B cell (primary cell): ENCODE measurements at places on chromosomes 3 and 15.

GRCh38 chr15:91158415-91159394, 58.6 kb downstream of the SV2B start:
- DNase-seq = no peak

DNA sequence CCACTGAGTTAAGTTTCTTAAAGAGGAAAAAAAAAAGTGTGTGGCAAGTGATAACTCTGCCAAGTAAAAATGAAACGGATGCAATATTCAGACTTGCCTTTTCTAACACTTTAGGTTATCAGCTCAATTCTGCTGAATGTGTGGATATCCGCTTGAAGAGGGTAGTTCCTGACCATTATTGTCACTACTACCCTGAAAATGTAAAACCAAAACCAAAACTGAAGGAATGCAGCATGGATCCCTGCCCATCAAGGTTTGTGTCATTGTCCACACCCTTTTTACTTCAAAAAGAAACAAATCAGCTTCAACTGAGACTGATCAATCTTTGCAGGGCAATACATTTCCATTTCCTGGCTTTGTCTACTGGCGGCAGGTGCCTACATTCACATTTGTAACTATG, 236.1 kb downstream of the ADAMTSL3 start:
- DNase-seq = no peak

DNA sequence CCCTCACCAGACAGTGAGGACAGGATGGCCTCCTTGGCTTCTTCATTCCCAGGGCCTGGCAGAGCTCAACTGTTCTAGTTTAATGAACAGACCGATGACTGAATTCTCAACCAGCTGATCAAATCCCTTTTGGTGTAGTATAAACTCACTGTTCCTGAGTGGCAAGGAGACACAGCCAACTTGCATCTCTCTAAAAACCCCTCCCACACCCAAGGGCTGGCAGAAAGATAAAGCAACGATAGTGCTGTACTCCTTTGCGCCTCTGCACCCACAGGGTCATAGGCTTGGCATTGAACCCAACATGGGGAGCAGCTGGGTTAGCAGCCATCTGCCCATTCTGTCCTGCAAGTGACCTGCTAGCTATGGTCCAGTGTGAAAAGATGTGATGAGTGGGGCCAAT, 103.2 kb downstream of the RYK start:
- DNase-seq = no peak

- DNase-seq = no peak
Measured at GRCh38 chr15:67716171-67716570, 109.1 kb upstream of the SKOR1 start.
